ENCODE measurements at places on chromosomes 5 and 9.

- peaks cover 5% of the 10 kb centered on the region for H3K4me1 ChIP-seq
- DNase-seq: no peak
- no peak overlapping the region for H3K4me3 ChIP-seq
- no peak overlapping the region for H3K27ac ChIP-seq
- no peaks in the 10 kb centered on the region for H3K36me3 ChIP-seq
These were observed 36.1 kb upstream of the DENND1A start for GRCh38 chr9:123965801-123966686.

- no peaks in the 10 kb centered on the region for H3K36me3 ChIP-seq
- no peak for DNase-seq
- peaks cover 4% of the 10 kb centered on the region for H3K4me1 ChIP-seq
These were observed 59.1 kb upstream of the TBC1D2 start for GRCh38 chr9:98314381-98315066.

DNA sequence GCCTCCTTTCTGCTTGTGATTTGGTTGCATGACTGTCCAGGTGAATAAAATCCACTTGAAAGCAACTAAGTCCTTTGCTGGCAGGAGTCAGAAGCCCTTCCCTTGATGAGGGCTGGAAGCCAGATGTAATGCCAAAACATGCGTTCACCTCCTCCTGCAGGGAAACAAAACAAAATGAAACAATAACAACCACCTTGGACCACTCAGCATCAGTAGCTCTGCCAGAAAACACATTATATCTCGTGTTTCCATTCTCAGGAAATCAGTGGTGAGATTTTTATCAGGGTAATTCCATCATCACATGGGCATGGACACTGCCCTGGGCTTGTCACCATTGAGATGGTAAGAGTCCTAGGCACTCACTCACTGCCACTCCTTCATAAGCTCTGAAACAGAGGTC lies 350.3 kb upstream of the ACTBL2 start:
- H3K4me1 ChIP-seq: no peaks in the 10 kb centered on the region
- H3K27me3 ChIP-seq: no peaks in the 10 kb centered on the region
- H3K4me3 ChIP-seq: no peak overlapping the region
- DNase-seq: no peak
- H3K36me3 ChIP-seq: no peaks in the 10 kb centered on the region
- no peak overlapping the region for H3K27ac ChIP-seq

GRCh38 chr5:166004006-166004405 lies 2287.4 kb upstream of the WWC1 start:
- no peaks in the 10 kb centered on the region for H3K4me1 ChIP-seq
- H3K4me3 ChIP-seq: no peak overlapping the region
- H3K36me3 ChIP-seq: no peaks in the 10 kb centered on the region
- no peaks in the 10 kb centered on the region for H3K27me3 ChIP-seq
- DNase-seq: no peak
- H3K27ac ChIP-seq: no peak overlapping the region

- no peaks in the 10 kb centered on the region for H3K27me3 ChIP-seq
- no peak overlapping the region for H3K27ac ChIP-seq
- H3K4me1 ChIP-seq: peaks cover 34% of the 10 kb centered on the region
- H3K4me3 ChIP-seq: no peak overlapping the region
- no peak for DNase-seq
- H3K36me3 ChIP-seq: peaks cover 33% of the 10 kb centered on the region
These were observed 25.1 kb downstream of the PARP8 start for GRCh38 chr5:50691399-50692016.

DNA sequence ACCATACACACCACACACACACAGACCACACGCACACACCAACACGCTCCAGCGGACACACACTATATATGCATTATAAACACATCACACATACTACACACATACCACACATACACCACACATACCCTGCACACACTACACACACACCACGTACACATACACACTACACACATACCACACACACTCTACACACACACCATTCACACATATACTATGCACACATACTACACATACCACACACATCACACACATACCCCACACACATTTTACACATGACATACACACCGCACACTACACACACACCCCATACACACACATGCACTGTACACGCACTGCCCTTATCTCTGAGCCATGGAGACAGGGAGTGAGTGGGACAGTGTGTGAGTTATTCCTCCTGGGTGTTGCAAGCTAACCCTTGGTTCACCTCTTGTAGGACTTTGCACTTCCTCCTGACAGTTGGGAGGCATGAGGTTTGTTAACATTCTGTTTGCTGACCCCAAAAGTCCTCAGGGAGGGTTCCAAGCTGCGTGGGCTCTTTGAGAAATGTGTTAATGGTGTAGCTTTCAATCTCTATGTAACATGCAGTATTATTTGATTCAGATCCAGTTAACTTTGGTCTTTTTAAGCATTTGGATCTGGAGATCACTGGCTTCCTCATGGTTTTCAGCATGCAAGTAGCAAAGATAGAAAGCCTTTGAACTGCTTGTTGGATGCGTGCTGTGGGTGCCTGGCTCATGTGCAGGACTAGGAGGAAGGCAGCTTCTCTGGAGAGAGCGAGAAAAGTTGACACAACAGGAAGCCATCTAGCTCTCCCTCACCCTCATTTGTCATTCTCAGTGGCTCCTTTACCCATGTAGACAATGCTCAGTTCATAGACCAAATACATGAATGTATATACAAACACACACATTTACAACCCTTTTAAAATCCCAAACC lies 13.7 kb downstream of the IL31RA start:
- no peaks in the 10 kb centered on the region for H3K36me3 ChIP-seq
- H3K27me3 ChIP-seq: no peaks in the 10 kb centered on the region
- H3K4me3 ChIP-seq: no peak overlapping the region
- DNase-seq: no peak
- no peak overlapping the region for H3K27ac ChIP-seq
- H3K4me1 ChIP-seq: peaks cover 5% of the 10 kb centered on the region

DNA sequence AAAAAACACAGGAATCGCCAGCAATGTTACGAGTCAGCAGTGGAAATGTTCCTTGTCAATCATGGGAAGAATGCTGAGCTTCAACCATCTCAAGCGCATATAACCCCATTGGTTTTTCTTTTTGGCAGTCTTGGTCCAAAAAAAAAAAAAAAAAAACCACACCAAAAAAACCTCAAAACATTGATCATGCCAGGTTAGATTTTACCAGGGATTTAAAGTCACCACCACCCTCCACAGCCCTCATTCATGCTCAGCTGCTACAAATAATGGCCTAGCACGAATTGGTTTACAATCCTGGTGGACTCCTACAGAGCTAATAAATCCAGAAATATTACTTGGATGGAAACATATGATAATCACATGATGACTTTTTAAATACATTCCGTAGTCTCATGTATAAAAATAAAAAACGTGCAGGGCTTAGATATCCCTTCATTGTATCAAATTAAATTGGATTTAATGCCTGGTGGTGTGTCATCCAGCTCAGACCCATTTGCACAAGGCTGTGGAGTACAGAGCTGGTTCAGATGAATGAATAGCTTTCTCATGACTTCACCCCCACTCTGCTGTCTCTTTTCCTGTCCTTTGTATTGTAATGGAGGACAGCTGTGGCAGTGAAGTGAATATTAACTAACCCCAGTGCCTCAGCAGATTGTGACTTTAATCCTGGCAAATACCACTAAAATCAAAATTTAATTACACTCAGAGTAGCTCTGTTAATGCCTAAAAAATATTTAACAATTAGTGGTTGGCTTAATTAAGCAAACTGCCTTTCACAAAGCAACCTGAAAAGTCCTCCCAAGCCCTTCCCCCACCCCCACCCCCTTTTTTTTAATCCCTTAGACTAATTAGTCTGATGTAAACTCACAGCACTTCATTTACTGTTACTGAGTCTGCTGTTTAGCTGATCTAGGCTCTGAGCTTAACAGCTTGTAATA lies 626.5 kb upstream of the ZNF608 start:
- H3K27ac ChIP-seq: no peak overlapping the region
- no peaks in the 10 kb centered on the region for H3K4me1 ChIP-seq
- no peak for DNase-seq
- no peaks in the 10 kb centered on the region for H3K27me3 ChIP-seq
